ENCODE measurements at places on chromosomes 7 and 10.

GRCh38 chr7:67550801-67551436 is 554.3 kb downstream of the TYW1 start:
- DNase-seq, result no peak

DNA sequence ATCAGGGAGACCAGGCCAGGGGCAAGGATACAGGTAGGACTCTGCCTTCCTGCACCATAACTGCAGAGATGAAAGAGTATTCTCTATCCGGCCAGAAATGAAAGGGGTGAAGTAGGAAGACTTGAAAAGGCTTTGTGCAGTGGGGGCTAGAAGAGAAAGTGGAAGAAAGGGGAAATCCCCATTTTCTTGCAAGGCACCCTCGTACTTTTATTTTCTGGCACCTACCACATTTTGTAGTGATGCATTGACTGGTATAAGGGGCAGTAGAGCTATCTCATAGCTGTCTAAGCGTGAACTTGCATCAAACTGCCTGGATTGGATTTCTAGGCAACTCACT is 752 bp upstream of the CAMK2G start:
- DNase-seq, result no peak

- DNase-seq, result no peak
Observed at GRCh38 chr10:125023255-125023654, 81.3 kb downstream of the ZRANB1 start.

- no peak for DNase-seq
Observed at GRCh38 chr7:129728875-129729467, 117.5 kb downstream of the NRF1 start.

DNA sequence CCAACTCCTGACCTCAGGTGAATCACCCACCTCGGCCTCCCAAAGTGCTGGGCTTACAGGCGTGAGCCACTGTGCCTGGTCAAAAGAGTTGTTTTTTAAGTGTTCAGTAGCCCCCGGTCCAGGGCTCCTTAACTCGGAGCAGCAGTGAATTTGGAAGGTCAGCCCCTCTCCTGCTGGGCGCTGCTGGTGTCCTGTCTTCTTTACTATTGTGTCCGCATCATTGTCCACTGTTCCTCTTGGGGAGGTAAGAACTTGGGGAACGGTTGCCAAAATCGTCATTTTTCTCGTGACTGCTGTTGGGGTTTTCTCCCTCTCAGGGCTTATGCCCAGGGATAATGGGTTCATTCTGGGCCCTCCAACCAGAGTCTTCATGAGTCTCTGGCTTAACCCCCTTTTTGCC is 46.7 kb downstream of the CAMK1D start:
- no peak for DNase-seq

Data from effector memory CD4-positive, alpha-beta T cell (primary cell).